CD4-positive, alpha-beta T cell treated with Interleukin-4 for 1 hour (primary cell): ENCODE measurements at places on chromosomes 2 and 18.

- DNase-seq = no peak
These were observed 1131.6 kb upstream of the TMEFF2 start for GRCh38 chr2:193326296-193326695.

GRCh38 chr2:111946294-111947114 lies 48.1 kb downstream of the MERTK start:
- no peak for DNase-seq

GRCh38 chr2:128643221-128644065 lies 324.8 kb upstream of the HS6ST1 start:
- no peak for DNase-seq

DNA sequence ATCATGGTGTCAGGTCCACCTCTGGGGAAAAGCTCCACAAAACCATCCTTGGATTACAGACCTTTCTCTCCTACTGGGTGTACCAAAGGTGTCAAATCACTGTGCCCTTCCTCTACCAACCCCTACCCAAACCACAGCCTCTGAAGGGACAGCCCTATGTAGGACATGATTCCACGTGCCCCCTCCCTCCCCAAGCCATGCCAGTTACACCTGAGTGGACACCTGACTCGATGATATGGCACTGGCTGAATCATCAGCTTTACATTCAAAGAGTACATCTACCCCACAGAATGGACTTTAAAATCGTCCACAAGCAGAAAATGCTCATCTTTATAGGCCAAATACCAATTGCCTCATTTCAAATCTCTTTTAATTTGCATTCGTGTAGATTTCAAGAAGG lies 26.0 kb downstream of the TRABD2A start:
- DNase-seq = no peak

GRCh38 chr2:171793691-171794678 lies 100.1 kb downstream of the SLC25A12 start:
- no peak for DNase-seq

DNA sequence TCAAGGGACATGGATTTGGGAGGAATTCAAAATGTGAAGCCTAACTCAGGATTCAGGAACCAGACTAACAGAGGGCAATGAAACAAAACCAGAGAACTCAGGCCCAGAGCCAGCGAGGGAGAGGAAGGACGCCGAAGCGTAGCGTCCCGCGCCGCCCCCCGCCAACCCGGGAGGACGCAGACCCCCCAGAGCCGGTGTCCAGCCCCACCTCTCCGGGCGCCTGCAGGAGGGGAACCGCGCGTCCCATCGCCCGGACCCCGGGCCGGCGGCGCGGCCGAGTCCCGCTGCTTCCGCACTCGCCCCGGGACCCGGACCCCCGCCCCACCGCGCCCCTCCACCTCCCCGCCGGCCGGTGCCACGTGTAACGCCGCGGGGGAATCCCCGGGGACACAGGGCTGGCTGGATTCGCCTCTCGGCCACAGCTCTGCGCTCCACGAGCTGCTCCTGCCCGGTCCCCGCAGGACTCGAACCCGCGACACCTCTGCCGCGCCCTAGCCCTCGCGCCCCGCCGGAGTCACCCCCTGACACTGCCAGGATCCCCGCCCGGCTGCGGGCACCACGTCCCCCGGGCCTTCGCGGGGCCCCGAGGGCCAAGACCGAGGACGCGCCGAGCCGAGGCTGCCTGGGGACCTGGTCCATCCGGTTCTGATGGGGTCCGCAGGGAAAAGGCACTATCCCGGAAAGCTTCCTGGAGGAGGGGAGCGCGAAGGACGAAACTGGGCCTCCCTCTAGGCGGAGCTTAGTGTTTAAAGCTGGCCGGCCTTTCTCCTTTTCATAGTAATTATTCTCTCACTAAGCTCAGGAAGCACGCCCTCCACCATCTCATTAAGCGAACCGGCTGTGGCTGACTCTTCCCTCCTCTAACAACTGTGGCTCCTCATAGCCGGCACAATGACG lies 40.4 kb upstream of the FAM124B start:
- DNase-seq = no peak
